Glutamatergic neuron (in vitro differentiated cells): ENCODE measurements at places on chromosomes 12 and 14. TPM values are rescaled to one million over a fixed set of nuclear protein-coding genes. Genes with fewer than 3 reads are reported as not detected.

DNA sequence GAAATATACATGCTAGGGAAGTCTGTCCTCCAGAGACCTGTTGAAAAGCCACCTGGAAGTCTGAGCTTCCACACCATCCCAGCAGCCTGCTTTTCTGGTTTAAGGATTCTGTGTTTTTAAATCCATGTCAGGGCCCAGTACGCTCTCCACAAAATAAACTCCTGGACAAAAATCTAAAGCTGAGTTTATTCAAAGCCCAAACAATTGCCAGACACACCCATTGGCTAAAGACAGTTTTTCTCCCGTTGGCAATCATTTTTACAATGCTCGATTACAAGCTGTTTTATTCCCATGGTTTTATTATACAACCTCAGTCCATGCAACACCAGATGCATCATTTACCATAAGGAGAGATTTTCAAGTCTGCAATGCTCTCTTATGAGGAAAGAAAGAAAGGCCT is 94.5 kb downstream of the MYRFL start:
- no peak for DNase-seq

DNA sequence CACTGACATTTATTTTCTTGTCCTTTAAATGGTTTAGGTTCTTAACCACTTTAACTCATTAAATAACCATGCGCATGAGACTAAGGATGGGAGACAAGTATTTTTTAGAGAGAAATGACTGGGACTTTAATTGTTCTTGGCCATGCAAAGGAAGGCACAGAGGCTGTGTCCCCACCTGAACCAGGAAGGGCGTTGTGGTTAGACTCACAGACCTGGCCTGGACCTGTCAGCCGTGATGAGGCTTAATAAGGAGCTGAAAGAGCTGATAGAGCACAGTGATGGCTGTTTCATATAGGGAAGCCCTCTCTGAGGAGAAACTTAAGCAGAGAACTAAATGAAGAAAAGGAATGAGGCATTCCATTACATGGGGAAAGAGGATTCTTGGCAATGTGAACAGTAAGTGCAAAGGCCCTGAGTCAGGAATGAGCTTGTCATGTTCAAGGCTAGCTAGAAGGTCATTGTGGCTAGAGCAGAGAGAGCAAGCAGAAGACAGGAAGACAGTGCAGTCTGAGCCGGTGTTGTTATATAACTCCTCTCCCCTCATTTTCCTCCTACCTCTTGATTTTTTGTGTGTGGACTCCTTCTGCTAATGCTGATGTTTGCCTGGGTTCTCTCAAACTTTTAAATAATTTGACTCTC is 74.4 kb upstream of the ANO4 start:
- no peak for DNase-seq

DNA sequence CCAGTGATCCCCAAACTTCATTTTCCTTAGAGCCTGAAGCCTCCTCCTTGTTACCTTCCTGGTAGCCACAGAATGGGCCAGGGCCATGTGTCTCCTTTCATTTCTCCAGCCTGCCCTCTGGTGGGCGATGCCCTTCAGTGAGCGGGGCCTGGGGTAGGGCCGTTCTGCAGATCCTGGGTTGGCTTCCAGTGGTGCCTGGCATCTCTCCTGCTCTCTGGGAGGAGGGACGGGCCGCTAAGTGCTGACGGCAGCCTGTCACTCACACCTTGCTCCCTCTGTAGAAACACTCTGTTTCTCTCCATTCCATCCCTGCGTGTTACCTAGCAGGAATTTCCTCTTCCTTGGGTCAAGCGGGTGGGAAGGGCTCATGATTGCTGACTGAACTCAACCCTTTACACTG is 232.1 kb downstream of the CACNA1C start:
- DNase-seq: peak; percentile 89

DNA sequence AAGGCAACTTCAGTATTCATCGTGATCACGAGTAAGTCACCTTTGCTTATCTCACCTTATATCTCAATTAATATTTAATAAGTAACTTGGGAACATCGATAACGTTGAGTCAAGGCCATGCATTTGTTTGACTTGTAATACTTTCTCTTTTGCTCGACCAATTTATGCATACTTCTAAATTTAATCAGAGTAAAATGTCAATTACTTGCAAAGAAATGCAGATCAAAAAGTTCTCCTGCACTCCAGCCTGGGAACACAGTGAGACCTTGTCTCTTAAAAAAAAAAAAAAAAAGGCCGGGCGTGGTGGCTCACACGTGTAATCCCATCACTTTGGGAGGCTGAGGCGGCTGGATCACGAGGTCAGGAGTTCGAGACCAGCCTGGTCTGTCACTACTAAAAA is 11.8 kb upstream of the HIP1R start:
- DNase-seq: no peak

DNA sequence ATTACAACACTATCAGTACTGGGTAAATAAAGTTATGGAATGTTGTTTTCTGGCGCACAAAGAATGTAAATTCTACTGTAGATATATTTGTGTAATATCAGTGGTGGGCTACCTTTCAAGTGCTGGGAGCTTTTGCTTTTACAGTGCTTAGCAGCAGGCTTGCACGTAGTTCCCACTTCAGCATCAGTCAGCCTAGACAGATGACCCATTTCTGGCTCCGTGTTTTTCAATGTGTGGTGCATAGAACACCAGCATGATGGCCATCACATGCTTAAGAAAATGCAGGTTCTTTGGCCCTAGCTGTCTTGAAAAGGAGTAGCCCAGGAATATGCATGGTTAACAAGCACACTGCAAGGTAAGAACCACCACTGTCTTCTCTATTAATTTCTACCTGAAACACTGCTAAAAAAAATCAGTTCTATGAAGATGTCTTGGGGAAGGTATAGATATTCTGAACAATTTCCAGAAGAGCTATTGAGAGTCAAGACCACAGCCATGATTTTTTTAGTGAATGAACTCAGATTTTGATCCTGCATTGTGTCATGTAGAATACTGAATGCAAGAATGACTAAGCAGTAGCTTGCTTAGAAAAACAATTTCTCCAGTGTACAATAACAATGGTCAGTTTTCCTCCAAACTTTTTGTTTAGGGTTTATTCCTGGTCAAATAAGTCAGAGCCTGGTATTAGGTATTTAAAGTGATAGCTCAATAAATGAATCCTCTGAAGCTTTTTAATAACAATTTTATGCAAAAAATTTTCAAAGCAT is 195.7 kb downstream of the AKAP6 start:
- DNase-seq: no peak

DNA sequence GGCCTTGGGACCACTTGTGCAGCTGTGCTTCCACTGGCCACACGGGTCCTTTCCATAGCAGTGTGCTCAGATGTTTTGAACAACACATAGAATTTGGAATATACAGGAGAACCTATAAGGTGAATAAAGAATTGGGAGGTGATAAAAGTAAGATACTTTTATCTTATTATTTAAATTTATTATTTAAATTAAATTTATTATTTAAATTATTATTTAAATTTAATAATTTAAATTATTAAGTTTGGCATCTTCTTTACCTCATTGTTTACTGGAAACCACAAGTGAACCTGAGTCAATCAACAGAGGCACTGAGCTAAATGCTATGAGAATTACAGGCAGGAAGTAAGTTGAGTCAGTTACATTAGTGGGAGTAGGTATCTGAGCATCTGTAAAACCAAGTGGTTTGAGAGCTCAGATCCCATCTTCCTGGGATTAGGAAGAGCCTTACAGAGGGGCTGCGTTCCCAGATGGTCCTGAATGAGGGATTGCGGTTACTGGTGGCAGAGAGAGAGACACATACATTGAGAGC is 103.1 kb downstream of the ESR2 start:
- DNase-seq: no peak

DNA sequence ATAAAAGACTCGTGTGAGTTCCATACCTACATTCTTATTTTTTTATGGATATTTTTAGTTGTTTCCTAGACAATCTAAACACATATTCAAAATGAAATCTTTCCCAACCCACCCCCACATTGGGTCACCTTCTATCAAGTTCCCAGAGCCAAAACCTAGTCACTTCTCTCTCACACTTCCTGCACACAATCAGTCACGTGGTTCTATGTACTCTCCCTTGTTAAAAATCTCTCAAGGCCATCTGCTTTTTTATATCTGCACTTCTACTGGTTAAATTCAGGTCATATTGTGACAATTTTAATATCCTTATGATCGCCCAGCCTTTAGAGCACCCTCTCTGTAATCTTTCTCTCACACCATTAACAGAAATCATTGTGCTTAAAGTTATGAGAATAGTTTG is 175.0 kb upstream of the SYT10 start:
- no peak for DNase-seq

GRCh38 chr12:7609051-7609450 is 56.7 kb downstream of the APOBEC1 start:
- no peak for DNase-seq

- peak; percentile 47 for DNase-seq
Measured at GRCh38 chr12:27779416-27779919, 565 bp upstream of the KLHL42 start.

- no peak for DNase-seq
Measured at GRCh38 chr12:106341086-106341877, 16.3 kb upstream of the POLR3B start.

DNA sequence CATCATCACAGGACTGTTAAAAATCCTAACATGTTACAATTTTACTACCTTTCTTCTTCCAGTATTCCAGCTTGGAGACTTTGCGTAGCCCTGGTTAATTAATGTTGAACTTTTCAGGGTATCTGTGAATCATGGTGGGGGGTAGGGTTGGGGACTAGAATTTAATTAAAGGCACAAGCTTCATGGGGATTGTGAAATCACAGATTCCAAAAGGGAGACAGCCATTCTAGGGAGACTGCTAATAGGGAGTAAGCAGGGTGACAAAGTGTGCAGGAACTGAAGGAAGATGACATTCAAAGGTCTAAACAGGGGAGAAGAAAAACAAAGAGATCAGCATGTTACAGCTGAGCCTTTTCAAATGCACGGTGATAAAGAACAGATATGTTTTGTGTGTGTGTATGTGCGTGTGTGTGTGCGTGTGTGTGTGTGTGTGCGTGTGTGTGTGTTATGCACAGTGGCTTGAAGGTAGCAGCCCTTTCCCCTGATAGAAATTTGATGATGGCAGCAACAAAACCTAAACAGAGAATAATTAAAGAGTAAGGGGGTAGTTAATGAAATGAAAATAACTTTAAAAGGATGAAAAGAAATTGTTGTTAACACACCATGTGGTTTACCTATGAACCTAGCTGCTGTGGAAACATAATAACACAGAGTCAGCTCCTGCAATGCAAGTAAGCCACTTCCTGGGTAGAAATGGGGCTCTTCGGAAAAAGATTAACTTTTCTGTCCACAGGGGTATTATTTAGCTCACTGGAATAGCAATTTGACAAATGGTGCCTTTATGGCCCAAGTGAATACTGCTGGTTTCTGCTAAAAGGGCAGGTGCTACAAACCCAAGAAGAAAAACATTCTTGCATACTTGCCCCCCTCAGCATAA is 581.7 kb downstream of the DIO2 start:
- no peak for DNase-seq

The HOXC12 gene
- not detected for total RNA-seq

The GALNT6 gene
- total RNA-seq: 0.39 TPM

The SLC10A1 gene
- total RNA-seq: not detected
